ENCODE measurements at places on chromosomes 7 and 10.

- DNase-seq: no peak
Observed at GRCh38 chr10:72744566-72744965, 52.6 kb downstream of the MCU start.

GRCh38 chr7:33044986-33045385 lies 17.6 kb downstream of the NT5C3A start:
- DNase-seq: no peak

DNA sequence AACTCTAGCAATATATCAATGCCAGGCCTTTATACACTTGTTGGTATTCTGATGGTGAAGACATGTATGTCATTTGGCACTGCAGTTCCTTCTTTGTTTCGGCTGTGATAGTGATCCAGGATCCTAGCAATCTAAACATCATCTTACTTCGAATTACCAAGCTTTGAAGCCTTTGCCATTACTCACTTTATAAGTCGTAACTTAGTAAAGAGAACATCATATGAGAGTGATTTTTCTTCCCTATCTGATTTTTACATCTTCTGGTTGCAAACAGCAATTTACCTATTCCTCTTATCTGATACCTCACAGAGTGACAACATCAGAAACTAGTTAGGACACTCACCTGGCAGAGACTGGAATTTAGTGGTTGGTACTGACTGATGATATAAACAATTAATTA lies 7.6 kb upstream of the BPGM start:
- no peak for DNase-seq

GRCh38 chr7:49583440-49583839 lies 190.0 kb upstream of the VWC2 start:
- no peak for DNase-seq

GRCh38 chr10:28801869-28802268 lies 124.5 kb downstream of the BAMBI start:
- DNase-seq: no peak
